ENCODE measurements at places on chromosomes 4 and X.

DNA sequence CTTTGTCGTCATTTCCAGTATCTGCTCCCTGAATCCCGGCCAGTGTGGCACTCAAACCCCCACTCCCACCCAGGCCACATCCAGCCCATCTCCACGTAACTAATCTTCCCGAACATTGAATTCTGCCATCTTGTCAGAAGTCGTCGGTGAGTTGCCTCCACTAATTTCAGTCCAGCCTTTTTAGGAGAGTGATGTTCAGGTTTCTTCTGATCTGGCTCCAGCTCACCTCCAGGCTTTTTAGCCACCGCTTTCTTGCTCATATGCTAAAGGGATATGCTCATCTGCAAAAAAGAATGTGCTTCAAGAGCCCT, 1.3 kb downstream of the TMEM165 start:
- DNase-seq, result no peak

- no peak for DNase-seq
Observed at GRCh38 chr4:142567620-142568451, 278.3 kb downstream of the INPP4B start.

DNA sequence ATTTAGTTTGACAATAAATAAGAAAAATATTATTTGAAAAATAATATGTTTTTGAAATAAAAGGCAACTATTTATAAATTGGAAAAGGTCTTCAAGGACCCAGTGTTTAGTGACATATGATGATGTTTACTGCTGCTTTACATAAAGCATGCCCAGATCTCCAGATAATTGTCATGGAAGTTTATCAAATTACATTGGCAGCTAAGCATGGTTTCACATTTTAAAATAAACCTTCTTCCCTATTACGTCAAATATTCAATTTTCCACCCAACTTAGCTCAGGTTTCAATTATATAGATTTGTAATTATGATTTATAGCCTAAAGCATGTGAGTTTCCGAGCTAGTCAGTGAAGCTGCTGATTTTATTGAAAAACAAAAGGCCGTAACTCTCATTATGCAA, 417.2 kb downstream of the CFAP47 start:
- DNase-seq, result no peak

DNA sequence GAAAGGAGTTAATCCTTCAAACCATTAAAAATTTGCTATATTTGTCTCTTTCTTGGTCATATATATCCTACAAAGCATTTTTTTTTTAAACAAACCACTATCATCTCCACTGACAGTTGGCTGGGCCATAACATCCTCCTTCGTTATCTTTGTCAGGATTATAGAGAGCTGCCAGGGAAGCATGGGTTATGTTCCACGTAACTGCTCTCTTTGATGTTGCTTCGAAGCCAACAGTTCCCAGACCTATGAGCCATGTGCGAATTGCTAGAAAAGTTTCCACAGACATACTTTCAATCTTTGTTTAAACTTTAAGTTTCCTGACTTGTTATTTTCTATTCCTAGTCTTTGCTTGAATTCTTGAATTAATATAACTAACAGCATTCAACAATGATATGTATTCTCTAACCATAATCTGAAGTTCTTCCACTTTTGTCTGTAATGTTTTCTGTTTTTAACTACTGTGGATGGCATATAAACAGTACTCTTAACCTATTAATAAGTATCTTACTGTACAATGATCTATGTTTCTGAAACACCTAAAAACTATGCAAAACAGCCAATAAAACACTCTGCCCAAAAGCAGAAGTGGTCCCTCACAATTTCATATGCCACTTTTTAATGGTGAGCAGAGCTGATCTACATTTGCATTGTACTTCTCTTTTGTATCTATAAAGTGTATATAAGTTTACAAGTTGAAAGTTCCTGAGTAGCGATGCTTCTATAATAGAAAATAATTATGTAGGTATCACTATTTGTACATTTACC, 37.9 kb downstream of the EREG start:
- DNase-seq, result no peak

- no peak for DNase-seq
Observed at GRCh38 chr4:157700898-157701694, 471.7 kb downstream of the GASK1B start.

DNA sequence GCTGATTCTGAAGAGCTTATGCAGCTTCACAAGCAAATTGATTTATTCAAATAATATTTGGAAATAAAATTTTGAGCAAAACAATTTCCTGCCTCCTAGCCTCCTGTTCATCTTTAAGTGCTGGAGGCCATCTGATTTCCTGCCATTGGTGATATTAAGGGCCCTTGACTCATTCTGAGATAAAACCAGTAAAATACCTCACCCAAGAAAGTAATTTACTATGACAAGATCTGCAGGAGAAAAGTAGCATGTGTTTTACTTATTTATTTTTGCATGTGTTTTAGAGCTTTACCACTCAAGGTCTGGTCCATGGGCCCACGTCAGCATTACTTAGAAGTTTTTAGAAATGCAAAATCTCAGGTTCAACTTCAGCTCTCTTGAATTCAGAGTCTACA, 67.7 kb downstream of the DCLK2 start:
- DNase-seq, result no peak

DNA sequence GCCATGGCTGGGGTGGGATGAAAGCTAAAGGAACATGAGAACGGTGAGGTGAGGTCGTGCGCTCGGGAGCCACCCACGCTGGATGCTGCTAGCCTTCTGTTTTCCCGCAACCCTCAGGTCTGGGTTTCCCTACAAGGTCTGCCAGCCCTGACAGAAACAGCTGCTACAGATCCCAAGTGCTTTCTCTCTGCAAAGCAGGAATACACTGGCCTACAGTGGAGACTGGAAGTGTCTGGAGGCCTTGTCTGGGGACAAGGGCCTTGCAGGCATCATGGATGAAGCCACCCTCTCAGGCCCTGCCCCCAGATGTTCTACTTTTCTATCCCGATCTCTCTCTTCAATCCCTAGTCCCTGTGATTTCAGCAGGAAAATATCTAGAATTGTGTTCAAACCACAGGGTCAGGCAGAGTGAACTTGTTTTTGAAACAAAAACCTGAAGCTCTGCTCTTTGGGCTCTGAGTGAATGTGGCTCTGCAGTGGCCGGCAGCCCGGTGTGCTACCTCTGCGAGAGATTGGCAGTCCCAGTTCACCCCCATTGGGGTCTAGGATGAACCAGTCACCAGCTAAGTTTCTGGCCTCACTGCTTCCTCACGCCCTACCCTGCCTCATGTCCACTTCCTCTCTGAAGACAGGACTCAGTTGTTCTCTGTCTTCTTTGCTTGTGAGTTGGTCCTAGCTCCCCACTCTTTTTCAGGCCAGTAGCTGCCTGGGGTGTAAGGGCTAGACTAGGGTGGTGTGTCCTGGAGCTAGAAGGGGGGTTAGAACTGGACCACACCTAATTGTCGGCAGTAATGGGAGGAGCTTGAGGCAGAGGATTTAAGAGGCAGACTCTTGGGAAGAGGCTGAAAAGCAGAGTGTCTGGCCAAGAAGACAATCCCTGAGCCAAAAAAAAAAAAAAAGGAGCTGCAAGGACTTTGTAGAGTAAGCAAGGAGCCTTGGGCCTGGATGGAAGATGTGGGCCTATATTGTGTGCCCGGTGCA, 89.6 kb downstream of the RTL5 start:
- no peak for DNase-seq

DNA sequence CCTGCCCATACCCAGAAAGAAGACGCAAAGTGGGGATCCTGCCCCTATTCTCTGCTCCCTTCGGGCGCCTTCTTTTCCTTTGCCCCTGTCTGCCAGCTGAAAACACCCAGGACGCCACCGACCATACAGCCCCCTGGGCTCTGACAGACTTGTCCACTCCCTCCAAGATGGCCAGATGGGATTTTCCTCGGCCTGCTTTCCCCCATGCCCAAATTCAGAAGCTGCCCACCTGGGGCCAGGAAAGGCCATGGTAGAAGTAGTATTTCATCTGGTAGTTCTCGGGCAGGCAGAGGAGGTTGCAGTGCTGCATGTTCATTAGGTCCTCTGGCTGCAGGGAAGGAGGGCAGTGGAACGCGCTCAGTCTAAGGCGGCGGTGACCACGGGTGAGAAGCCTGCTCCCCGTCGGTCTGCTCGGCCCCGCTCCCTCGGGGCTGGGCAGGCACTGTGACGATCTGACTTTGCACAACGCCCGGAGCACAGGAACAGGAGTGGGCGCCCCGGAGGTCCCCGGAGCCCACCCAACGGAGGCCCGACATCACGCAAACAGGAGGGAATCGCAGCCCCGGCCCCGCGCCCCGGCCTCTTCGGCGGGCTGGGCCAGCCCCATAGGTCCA, 582 bp downstream of the NAA10 start:
- no peak for DNase-seq

DNA sequence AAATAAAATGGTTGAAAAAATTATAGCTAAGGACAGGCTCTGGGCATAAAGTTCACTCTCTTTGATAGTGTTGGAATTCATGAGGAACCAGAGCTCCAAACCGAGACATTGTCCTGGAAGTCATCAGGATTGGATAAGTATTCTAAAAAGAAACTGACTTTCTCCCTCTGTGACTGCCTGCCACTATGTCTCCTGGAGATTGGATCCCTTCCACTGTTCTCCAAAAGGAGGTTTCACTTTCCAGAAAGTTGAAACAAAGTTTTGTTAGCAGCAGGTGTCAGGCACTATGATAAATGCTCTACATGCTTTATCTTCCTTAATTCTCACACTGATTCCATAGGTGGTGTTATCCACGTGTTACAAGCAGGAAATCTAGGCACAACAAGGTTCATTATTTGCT, 16.8 kb downstream of the BANK1 start:
- DNase-seq, result no peak

DNA sequence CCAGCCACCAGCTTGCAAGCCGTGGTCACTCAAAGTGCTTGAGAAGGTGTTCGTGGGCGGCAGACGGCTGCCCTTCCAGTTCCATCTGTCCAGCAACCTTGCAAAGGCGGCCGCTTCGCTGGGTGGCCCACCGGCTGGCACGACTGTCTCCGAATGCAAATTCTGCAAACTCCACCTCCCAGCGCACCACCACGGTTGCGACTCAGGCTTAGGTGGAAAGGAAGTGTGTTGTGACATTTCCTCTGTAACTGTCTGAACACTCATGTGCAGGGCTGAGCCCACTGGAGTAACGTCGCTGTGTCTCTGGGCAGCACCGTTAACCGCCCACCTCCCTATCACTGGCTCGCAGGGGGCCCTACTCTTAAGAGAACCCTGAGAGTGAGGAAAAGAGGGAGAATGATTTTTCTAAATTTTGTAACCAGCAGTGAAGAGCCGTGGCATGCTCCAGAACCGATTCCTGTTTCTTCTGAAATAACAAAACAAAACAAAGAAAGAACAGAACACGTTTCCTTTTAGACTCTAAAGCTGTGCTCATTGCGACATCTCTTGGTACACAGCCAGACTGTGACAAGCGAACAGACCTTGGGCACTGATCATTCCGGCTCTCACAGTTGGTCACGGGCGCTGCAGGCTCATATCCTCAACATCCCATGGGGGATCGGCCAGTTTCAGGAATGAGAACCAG, at the start of gene P2RY8:
P2RY8 (minus strand) TSS at position 155 of the 685 bp plus-strand sequence. CDS start 70,627 bp downstream, outside the sequence.
- DNase-seq, result peak; percentile 60

DNA sequence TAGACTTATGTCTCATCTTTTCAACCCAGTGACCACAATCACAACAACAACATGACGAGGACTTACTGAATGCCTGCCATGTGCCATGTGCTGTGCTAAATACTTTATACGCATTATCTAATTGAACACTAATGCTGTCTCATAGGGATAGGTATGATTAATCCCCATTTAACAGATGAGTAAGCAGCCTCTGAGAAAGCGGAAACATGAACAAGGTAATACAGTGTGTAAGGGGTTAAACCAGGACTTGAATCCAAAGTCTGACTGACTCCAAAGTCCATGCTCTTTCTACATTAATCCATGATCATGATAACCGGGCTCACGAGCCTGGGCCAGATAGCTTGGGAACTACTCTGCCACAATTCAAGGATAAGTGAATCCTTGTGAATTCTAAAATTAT, 105.3 kb upstream of the MBNL3 start:
- DNase-seq, result no peak

GRCh38 chrX:38806875-38807621, 5.8 kb downstream of the MID1IP1 start:
- DNase-seq, result no peak

DNA sequence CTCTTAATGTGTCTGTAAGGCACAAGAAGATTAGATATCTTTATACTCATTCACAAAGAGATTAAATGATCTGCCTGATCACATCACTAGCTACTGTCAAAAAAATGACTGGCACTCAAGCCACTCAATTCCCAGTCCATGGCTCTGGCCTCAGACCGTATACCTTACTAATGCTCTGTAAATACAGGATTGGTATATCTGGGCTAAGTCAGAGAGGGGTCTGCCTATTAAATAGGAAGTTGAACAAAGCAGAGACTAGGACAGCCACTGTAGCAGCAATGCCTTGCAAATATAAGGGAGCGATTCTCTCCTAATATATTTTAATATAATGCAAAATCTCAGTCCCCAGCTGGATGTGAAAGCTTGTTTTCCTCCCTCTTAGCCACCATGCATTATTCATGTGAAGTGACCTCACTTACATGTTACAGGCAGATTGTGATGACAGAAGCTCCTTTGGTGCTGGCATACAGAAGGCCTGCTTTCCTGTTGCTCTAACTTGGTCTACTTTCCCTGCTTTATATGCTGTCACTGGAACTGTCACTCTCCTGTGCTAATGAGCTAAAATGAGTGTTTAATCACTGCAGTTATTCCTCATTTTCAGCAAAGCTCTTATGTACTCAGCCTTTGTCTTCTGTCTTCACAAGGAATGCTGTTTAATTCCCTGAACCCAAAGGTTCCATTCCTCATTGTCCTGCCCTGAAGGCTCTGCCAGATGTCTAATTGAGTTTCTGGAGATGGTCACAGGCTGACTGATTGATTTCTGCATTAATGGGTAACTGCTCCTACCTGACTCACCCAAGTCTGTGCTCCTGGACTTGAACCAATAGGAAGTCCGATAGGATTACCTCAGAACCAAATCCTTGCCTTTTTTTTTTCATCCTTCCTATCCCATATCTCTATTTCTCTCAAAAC, 578.2 kb downstream of the KLHL13 start:
- DNase-seq, result no peak

GRCh38 chr4:146507632-146508031, 14.1 kb downstream of the SLC10A7 start:
- no peak for DNase-seq

- DNase-seq, result no peak
Observed at GRCh38 chr4:81038636-81039350, 8.3 kb downstream of the BMP3 start.

GRCh38 chr4:82780170-82780751, 18.3 kb downstream of the SCD5 start:
- DNase-seq, result no peak

DNA sequence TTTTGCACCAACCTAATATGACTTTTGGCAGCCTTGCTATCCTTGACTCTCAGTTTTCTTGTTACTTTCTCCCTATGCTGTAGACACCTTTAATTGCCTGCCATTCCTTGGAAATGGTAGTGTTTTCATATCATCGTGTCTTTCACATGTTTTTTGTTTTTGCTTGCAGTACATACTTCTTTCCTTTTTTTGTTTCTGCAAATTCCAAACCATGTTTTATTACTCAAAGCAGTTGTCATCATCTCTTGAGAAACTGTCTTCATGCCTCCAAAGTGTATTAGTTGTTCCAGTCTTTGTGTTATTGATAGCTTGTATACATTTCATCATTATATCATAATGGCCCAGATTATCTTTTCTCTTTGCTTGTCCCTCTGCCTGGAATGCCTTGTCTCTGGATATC, 57.1 kb downstream of the PDLIM5 start:
- DNase-seq, result no peak
